ENCODE measurements at places on chromosomes 11 and 22.

DNA sequence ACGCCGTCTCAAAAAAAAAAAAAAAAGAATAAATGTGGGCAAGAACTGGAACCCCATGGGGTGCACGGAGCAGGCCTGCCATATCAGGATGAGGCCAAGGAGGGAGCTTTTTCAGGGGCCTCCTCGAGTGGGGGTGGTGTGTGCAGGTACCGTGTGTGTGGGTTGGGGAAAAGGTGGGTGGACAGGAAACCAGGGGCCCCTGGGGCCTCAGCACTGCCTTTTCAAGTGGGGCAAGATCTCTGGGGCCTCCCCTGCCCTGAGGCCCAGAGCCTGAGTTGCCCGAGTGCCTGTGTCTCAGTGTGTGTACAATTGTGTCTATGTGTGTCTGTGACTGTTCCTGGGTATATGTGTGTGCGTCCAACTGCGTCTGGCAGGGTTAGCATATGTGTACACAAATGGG, 23.8 kb downstream of the TEF start:
- no peak for DNase-seq

GRCh38 chr11:394034-394857, at the start of gene PKP3:
Gene PKP3, plus strand, starts transcription at chr11:394209. Its CDS starts 84 bp downstream, at chr11:394293.
- DNase-seq: peak; percentile 76

DNA sequence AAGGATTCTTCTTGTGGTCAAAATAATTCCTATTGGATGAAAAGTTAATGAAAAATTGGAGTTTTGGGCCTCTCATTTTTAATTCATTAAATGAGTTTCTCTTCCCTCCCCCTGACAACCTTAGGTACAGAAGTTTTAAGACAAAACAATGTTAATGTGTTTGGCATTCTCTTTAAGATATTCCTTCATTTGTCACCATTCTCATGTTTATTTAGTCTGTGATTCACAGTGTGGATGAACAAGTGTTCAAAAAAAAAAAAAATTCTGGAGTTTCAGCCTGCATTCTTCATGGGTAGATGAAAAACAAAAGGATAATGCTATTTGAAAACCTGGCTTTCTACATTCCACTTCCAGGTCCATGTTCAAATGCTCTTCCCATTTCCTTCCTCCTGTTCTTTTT, 172.6 kb upstream of the LUZP2 start:
- DNase-seq: no peak

DNA sequence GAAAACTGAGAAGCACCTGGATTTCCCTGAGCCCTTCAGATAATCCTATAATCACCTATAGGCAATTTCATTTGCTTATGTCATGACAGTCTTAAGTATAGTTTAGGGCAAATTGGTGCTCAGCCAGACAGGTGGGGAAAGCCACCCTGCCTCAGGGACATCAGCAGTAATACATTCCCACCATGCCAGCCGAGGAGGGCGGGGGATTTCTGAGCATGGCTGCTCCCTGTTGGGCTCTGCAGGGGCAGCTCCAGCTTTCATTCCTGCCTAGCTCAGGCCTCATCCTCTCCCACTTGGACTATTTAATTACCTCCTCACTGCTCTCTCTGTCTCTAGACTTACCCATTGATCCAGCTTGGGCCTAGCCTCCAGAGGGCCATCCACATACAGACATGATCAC, 9.0 kb upstream of the DRD2 start:
- no peak for DNase-seq

- no peak for DNase-seq
Measured at GRCh38 chr11:133606124-133606523, 73.8 kb upstream of the OPCML start.

GRCh38 chr11:66068154-66068821, 1.8 kb upstream of the PACS1 start:
- DNase-seq: peak; percentile 29

- no peak for DNase-seq
Measured at GRCh38 chr22:20930004-20930403, 12.8 kb downstream of the CRKL start.

DNA sequence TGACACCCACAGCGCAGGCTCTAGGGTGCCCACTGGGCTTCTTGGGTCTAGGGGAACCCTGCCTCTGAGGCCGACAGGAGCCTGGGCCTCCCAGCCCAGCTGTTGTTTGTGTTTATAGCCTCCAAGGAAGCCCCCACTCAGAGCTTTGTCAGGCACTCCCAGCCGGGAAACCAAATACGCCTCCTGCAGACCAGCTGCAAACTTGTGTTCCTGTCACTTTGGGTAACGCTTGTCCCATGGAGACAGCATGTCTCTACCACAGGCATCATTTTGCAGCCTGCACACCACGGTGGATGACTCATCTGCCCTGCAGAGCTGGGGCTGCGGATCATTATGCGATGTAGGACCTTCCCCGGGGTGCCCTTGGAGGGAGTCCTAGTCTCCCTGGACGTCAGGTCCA, 40.6 kb upstream of the CRYBB3 start:
- no peak for DNase-seq

GRCh38 chr22:47601666-47602065, 839.2 kb downstream of the TBC1D22A start:
- no peak for DNase-seq

- DNase-seq: peak; percentile 96
Measured at GRCh38 chr11:120674542-120674941, 163.0 kb downstream of the GRIK4 start.

DNA sequence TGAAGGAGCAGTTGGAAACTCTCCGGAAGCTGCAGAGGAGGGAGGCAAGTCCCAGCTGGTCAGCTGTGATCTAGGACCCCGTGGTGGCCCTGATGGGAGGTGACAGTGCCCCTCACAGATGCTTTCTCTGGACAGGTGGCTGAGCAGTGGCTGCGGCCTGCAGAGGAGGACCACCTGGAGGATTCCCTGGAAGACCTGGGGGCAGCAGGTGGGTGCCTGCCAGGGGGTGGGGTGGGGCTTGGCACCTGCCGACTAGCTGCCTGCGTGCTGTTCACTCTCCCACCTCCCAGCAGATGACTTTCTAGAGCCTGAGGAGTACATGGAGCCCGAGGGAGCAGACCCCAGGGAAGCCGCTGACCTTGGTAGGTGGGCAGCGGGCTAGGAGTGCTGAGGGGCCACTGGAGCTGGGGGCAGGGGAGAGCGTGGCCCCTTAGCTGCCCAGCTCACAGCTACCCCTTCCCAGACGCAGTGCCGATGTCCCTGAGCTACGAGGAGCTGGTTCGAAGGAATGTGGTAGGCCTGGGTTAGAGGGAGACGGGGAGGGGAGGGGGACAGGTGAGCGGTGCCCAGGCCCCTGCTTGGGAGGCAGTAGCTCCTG, 3.1 kb downstream of the SCO2 start:
- no peak for DNase-seq
